ENCODE measurements at places on chromosomes 3 and 15.

DNA sequence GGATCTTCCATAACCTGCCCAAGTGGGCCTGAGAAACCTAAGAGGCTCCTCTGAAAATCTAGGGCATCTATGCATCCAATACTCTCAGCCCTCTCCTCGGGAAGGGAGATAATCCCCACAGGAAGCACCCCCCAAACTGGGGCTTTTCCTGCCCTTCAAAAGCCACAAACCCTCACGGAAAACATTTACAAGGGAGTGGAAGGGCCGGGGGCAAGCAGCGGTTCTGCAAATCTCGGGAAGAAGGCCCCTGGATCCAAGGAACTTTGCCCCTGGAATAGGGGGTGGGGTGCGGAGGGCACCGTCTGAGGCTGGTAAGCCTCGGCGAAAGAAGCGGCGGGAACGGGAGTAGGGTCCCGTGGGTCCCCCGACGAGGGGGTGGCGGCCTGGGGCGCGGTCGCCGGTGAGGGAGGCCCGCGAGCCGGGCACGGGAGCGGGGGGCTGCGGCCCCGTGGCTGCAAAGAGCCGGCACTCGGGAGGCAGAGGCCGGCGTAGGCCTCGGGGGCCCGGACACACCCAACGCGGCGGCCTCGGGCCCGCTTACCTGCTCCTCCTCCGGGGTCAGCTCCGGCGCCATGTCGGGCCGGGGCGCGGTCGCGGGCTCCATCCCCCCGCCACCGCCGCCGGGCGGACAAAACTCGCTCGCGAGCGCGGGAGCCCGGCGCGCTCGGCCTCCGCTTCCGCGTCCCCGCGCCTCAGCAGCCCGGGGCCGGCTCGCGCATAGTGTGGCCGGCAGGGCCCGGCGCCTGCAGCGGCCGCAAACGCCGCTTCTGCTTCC lies 755 bp downstream of the PTPN9 start:
- DNase-seq: peak; percentile 49

- DNase-seq: no peak
Measured at GRCh38 chr3:60206206-60206605, 1045.0 kb downstream of the FHIT start.

GRCh38 chr15:62598217-62598616 lies 433.1 kb upstream of the C2CD4B start:
- DNase-seq: no peak

GRCh38 chr3:24854748-24855147 lies 360.1 kb upstream of the THRB start:
- DNase-seq: no peak

- DNase-seq: no peak
Measured at GRCh38 chr3:182327196-182327681, 466.1 kb upstream of the ATP11B start.

DNA sequence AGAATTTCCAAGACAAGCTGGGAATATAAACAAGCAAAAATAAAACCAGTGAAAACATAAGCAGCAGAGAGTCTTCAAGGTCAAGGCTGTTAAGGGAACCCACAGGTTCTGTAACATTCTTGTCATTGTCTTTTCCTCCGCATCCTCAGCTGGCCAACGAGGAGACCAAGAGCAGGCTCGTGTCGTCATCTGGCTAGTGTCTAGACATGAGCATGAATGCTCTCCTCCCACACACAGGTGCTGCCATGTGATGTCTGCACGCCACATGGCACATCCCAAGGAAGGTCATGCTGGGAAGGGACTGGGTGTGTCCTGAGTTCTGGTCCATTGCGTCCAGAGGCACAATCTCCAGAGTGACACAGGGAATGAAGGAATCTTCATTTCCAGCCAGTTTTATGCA lies 156.2 kb downstream of the POLR2M start:
- DNase-seq: no peak

DNA sequence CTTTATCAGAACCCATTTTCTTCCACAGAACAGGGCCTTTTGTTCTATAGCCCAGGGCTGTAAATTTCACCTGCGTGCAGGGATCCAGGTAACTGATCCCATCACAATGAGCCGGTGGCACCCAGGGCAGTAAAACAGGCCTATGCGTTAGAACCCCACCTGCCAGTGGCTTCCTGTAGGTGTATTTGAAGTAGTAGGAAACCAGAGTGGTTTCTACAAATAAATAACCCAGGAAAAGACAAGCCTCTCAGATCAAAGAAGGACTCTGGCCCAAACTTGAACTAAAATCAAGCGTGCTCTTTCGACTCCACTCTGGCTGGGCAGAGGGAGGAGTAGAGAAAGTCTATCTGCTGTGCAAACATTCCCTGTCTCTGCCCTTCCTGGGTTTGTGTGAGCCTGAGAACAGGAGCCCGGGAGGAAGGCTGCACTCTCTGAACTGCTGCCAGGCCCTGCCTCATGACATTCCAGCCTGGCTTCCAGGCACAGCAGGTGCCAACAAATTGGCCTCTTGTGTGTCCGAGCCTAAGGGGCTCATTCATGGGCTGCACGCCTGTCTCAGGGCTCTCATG lies 77.7 kb downstream of the CEMIP start:
- DNase-seq: no peak

DNA sequence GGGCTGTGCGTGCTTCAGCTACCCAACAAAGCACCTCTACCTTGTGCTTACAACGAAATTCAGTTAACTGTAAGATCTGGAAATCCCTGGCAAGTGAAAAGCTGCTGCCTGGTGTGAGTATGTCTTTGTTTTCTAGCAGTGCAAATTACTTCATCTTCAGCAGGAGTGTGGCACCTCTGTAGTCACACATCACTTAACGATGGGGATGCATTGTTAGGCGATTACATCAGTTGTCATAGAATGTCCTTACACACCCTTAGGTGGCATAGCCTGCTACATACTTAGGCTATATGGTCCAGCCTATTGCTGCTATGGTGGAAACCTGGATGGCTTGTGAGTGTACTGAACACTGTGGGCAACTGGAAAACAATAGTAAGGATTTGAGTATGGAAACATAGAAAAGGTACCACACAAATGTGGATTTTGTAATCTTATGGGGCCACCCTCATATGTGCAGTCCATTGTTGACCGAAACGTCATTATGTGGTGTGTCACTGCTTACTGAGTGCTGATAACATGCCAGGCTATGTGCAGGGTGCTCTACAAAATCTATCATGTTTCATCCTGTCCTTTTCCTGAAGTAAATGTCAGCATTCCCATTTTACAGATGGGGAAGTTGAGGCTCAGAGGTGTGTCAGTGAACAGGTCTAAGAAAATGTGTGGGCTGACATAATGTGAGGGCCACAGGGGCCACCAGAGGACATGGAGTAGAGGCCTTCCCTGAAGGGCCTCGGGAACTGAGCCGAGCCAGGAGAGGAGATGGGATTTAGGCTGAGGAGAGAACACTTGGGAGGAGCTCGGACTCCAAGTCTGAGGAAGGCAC lies 173.5 kb downstream of the VGLL4 start:
- no peak for DNase-seq

- DNase-seq: no peak
Measured at GRCh38 chr15:26713498-26713897, 59.4 kb downstream of the GABRB3 start.

DNA sequence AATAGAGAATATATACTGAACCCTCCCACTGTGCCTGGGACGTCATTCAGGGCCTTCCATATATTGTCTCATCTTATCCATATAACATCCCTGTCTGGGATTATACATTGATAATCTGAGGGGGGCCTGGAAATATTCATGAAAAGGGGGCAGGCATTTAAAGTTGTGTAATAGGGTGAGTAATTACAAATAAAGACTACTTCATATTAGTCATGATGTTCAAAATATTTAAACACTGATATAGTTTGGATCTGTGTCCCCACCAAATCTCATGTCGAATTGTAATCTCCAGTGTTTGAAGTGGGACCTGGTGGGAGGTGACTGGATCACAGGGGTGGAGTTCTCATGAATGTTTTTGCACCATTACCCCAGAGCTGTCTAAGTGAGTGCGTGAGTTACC lies 97.8 kb downstream of the AQP9 start:
- no peak for DNase-seq

Measured in HuH-7 (cell line).